CD4-positive, alpha-beta memory T cell (primary cell): ENCODE measurements at places on chromosomes 11 and 22.
A peak's percentile ranks its signal among the peaks of the same experiment; 100 is the strongest.

- no peak for DNase-seq
Observed at GRCh38 chr11:12800032-12800671, 125.9 kb downstream of the TEAD1 start.

- DNase-seq: no peak
Observed at GRCh38 chr11:69869311-69869939, 50.2 kb upstream of the FGF3 start.

DNA sequence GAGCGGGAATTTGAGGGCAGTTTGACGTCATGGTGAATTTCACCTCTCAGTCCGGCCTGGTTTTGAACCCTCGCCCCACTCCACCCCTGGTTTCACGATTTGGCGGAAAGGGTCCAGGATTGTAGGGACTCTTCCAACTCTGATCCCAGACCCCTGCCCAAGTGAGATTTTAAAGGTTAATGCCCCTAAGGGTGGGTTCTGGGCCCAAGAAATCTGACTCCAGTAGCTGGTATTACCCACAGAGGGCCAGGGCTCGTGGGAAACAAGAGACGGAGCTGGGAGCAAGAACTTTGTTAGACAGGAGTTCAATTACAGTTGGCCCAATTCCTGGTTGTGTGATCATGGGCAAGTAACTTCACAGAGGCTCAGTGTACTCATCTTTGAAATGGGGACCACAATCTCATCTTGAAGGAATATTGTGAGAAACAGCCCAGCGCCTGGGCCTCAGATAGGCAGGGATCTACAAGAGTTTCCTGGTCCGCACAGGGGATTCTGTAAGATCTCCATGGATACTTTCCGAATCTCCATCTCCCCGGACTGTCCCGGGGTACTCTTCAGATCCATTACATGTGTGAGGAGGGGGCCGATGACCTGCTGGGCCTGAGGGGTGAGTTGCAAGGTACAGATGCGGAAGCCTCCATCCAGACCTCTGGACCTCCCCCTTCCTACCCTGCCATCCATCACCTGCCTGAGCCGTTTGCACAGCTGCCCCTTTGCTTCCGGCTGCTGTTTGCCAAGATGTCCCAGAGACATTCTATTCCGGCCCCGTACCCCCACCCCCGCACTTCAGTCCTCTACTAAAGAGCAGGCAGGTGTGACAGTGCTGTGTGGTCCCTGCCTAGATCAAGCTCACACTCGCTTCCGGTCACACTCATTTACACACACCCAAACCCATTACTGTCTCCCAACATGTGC is 687 bp upstream of the CALCA start:
- DNase-seq: no peak

GRCh38 chr11:24637520-24637919 is 140.7 kb downstream of the LUZP2 start:
- no peak for DNase-seq

DNA sequence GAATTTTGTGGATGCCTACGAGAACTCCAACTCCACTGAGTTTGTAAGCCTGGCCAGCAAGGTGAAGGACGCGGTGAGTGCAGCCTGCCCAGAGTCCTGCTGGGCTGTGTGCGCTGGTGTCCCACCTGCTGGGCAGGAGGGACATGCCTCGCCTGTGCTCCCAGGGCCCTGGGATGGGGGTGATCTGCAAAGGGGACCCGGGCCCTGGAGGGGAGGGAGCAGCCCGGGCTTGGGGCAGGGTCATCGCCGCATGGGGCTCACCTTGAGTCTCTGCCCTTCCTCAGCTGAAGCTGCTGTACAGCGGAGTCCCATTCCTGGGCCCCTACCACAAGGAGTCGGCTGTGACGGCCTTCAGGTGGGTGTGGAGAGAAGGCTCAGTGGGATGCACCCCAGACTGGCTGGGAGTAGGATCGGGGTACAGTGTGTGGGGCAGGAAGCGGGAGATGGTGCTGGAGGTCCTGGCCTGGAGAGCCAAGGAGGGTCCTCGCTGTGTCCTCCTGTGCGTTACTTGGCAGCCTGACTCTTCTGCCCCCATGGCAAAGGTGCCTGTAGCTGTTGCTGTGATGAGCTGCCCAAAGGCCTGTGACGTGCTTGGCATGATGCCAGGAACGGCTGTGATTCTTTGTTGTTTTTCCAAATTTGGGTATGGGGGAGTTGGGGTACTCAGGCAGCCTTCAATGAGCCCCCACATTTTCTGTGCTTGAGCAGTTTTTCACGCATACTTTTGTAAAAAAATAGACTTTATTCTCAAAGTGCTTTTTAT is 29.2 kb downstream of the ST14 start:
- DNase-seq: no peak

DNA sequence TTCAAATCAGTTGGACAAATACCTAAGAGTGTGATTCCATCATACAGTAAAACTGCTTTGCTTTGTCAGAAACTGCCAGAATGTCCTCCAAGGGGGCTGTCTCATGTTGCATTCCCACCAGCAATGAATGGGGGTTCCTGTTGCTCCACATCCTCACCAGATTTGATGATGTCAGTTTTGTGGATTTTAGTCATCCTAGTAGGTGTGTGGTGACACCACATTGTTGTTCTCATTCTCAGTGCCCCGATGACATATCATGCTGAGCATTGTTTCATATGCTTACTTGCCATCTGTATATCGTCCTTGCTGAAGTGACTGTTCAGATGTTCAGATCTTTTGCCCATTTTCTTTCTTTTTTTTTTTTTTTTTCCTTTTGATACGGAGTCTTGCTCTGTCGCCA is 37.0 kb downstream of the CDPF1 start:
- DNase-seq: no peak

DNA sequence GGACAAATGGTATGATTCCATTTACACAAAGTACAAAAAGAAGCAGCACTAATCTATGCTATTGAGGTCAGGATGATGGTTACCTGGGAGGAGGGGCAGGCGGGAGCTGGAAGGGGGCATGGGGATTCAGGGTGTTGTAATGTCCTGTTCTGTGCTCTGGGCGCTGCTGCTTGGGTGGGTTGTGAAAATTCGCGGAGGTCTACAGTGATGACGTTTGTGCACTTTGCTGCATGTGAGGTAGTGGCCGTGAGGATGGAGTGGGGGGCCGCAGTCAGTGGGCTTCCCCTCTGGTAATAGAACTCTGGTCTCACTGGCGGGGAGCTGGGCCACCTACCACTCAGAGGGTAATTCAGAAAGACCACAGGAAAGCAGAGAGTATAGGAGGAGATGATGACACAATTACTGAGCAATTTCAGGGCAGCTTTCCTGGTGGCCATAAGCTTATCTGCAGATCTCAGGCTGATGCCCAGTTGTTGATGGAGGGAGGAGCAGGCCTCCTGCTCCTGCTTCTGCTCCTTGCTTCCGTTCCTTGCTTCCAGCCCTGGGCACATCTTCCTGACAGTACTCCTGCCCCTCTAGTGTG is 121.5 kb downstream of the CEP164 start:
- DNase-seq: no peak

DNA sequence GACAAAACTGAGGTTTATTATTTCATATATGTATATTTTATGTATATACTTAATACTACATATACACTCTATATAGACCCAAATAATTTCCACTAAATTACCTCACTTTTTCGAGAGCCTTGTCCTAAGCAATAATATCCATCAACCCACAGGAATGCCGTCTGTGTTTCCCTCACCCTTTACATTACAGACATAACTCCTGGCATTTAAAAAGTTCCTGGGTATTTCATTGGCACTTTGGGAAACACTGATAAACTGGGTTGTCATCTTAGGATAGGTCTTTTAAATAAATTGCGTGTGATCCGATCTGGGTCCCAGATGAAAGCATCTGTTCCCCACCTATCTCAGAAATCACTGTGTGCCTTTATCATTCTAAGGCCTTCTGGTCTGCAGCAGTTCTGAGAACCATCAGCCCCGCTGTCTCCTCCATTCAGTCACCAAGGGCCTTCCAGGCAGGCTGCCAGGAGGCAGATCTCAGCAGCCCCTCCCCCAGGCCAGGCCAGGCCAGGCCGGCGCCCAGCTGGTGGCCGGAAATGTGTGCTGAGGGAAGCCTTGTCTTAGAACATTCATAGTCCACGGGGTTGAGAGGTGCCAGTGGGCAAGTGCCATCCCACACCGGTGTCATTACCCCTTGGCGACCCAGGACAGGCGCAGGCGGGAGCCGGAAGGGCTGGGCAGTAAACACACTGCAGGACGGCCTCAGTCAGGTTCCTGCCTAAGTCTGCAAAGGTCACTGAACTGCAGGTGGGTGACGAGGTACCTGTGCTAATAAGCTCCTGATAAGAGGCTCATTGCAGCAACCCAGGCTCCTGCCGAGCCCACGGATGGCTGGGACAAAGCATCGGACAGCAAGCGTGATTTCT is 3.3 kb downstream of the FGF19 start:
- DNase-seq: no peak

- DNase-seq: no peak
Observed at GRCh38 chr11:67179892-67180490, 60.9 kb downstream of the KDM2A start.

GRCh38 chr11:33043221-33043830 is 4.0 kb downstream of the TCP11L1 start:
- DNase-seq: no peak

- DNase-seq: no peak
Observed at GRCh38 chr11:46679241-46680163, 20.9 kb downstream of the ARHGAP1 start.

DNA sequence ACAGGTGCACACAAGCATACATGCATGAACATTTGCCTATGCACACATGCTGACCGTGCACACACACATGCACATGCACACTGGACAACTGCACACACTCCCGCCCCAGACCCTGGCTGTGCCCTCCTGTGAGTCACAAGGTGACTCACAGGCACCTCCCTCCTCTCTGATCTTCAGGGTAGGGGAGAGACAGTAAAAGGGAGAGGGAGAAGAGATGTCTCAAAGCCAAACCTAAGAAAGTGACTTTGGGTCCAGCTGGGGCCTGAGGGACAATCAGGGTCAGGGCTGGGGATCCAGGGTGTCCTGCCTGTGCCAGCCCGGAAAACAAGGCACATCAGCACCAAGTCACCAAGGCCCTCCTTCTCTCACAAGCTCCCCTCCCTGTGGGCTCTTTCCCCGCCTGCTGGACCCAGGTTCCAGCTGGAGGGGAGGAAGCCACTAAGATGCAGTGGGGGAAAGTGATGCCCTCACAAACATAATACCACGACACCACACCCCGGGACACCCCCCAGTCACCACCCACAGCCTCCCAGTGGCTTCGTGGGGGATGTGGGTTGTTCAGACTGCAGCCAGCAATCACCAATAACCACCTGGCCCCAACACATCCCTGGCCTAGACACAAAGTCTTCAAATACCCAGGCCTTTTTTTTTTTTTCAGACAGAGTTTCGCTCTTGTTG is 39.3 kb downstream of the PDGFB start:
- DNase-seq: peak; percentile 56

- no peak for DNase-seq
Observed at GRCh38 chr22:46582281-46582933, 37.8 kb upstream of the GRAMD4 start.

GRCh38 chr11:66365711-66366619 is 5.6 kb downstream of the SLC29A2 start:
- no peak for DNase-seq

DNA sequence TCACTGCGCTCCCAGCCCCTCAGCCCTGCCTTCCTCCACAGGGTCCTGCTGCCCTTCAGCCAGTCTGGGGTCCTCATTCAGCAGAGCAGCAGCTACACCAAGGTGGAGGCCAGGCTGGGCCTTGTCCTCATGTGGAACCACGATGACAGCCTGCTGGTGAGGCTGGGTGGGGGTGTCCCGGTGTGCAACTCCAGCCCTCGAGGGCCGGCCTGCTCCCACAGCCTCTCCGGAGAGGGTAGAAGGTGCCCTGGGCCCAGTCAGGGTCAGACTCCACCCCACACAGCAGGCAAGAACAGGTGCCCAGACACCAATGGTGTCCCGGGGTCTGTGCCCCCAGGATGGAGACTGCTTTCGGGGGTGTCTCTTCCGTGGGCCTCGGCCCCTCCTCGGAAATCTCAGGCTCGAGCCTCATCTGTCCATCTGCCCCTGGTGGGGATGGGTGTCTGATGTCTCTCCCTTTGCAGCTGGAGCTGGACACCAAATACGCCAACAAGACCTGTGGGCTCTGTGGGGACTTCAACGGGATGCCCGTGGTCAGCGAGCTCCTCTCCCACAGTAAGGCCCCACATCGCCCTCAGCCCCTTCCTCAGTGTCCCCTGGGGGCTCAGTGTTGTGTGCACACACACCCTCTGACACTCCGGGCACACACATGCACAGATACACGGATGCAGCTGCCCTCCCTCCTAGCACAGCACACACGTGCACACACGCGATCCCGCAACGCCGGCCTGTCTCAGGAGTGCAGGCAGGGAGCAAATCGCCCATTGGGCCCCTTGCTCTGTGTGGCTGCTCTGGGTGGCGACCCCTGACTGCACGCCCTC is 4.9 kb downstream of the MUC5AC start:
- DNase-seq: no peak

GRCh38 chr11:27770576-27770975 is 70.3 kb upstream of the BDNF start:
- no peak for DNase-seq

GRCh38 chr11:70796648-70797227 is 398.4 kb downstream of the CTTN start:
- no peak for DNase-seq

GRCh38 chr11:41307296-41308080 is 152.0 kb downstream of the LRRC4C start:
- DNase-seq: no peak

DNA sequence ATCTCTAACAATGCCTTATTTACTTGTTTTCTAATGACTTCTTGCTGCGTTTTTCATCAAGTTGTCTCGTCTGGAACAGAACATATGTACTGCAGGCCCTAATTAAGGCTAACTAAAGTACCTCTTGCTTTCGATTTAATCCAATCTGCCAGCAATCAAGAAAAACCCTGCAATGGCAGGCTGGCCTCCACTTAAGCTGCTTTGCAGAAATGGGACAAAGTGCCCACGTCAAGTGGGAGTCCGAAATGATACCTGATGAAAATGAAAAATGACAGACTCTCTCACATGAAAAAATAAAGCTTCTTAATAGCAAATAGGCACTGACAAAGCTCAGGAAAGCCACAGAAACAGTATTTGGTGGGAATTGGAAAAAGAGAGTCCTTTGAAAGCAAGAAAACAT is 1454.7 kb downstream of the FAM181B start:
- no peak for DNase-seq

GRCh38 chr22:17969701-17970113 is 54.7 kb downstream of the MICAL3 start:
- DNase-seq: no peak

DNA sequence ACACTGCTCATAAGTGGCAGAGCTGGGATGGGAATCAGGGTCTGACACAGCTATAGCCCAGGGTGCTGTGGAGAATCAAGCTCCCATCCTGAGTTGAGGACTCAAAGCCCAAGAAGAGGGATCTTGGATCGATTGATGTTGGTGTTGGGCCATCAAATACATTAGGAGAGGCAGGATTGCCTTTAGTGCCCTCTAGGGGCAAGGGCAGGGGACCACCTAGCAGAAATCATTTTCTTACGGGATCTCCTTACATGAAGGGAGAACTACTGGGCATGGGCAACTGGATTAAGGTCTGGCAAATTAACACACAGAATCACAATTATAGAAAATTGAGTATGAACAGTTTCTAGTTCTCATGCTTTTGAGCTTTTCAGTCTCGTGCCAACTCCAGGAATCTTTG is 24.9 kb upstream of the EMSY start:
- no peak for DNase-seq
